GM23338 (cell line): ENCODE measurements at places on chromosomes 12 and 14. TPM values are rescaled to one million over a fixed set of nuclear protein-coding genes. Genes with fewer than 3 reads are reported as not detected.

GRCh38 chr12:43226151-43226550 is 325.9 kb downstream of the ADAMTS20 start:
- no peak for DNase-seq

GRCh38 chr14:52248057-52248456 is 19.4 kb upstream of the PTGDR start:
- no peak for DNase-seq

DNA sequence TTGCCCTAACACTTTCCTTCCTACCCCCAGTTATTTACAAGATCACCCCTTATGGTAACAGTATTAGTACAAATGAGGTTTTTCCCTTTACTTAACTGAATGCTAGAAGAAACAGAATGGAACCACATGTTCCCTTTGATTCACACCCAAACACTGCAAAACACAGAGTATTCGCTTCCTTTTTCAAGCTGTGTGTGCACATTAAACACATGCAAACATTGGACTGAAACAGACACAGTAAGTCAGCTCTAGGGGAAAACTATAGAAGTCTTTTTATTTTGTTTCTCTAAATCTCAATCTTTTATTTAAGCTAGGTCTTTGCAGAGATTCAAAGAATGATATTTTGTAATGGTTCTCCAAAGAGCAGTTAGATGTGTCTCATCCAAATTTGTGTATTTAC is 728.5 kb downstream of the DIO2 start:
- DNase-seq: no peak

DNA sequence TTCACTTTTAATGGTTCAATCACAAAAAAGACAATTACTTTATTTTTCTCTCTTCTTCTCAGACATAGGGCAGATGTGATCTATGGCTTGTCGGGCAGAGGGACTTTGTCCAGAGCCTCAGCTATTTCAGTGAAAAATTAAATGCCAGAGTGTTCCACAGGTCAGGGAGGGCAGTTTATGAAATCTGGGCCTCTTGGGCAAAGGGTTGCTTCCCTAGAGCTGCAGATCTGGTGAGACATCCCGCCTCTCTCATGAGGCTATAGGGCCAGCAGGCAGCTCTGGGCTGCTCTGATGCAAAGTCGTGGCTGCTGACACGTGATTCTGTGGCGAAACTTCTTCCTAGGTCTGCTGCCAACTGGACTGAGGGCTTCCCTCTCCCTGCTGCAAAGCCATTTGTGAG is 6.0 kb downstream of the CLMN start:
- DNase-seq: no peak

DNA sequence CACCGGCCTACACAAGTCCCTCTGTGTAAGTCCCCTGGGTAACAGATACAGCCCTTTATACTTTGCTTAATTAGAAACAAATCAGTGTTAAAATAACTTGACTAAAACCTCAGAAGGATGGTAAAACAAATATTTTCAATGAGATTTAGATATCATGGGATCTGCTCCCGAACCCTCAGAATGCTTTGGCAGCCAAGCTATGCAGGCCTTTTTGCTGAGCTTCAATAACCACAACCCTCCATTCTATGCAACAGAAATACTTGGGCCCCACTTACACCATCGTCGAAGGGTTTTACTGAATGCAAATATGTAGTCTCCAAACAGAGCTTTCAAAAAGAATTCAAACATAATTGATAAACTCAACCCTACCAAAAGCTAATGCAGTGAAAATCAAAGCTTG is 29.3 kb upstream of the PITPNM2 start:
- DNase-seq: no peak

OR4E2 gene
- not detected in 2 replicates for total RNA-seq

GRCh38 chr12:119177724-119178380 is 879 bp upstream of the HSPB8 start:
- DNase-seq: no peak

GRCh38 chr12:121750507-121750955 is 38.0 kb downstream of the TMEM120B start:
- no peak for DNase-seq

GRCh38 chr14:97058074-97058467 is 260.9 kb downstream of the VRK1 start:
- DNase-seq: no peak

DNA sequence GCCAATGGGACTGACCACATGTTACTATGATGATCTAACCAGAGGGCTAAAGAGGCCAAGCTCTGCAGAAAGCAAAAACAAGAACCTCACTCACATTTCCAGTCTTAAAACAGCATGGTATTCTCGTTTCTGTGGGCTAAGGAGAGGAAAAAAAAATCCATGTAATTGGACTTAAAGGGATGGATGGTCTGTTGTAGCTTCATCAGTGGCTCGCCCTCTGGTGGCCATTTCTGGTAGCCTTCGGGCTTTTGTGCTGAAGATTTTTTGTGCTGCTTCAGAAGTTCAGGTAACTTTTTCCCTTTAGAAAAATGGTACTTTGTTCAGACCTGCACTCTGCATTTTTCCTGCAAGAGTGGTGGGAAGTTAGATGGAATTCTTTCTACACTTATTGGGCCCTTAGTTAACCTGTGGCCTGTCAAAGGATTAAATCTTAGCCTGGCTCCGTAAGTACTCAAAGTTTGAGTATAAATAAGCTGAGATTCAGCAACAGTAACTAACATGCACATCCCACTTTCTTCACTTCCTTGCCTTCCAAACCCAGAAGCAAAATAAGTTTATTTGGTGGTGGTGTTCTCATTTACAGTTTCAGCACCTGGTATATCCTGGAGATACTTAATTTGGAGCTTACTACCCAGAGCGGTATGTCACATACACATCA is 22.3 kb downstream of the DCAF4 start:
- peak; percentile 78 for DNase-seq

GRCh38 chr12:116880817-116881324 is 370 bp downstream of the HRK start:
- DNase-seq: peak; percentile 81

GRCh38 chr14:94427016-94427613 is 25.5 kb downstream of the SERPINA11 start:
- DNase-seq: no peak

DNA sequence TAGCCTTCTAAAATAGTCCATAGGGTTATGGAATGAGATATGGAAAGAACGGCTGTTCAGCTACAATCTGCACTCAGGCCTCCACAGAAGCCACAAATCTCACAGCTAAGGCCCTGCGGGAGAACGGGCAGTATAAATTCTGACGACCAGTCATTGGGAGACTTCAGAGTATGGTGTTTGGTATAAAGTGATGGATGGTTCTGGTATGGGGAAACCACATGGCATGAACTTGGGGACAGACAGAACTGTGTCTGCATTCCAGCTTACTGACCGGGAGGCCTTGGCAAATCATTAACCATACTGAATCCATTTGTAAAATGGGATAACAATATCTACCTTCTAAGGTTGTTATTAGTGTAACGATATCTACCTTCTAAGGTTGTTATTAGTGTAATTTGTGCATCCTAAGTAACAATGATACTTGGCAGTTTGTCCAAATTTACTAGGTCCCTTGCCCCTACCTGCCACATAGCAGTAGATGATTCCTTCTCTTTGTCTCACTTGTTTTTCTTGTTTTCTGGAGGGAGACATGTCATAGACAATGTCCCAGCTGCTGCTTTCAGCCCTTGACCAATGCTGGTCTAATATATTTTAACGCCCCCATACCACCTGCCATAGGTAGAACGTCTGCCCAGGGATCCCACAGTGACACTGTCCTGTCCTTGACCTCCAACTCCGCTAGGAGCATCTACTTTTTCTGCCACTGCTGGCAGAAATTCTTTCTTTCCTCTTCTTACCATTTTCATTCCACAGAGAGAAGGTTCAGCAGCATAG is 6.8 kb downstream of the CDKL1 start:
- no peak for DNase-seq

GRCh38 chr14:60317609-60318008 is 68.6 kb downstream of the PPM1A start:
- DNase-seq: peak; percentile 91

DNA sequence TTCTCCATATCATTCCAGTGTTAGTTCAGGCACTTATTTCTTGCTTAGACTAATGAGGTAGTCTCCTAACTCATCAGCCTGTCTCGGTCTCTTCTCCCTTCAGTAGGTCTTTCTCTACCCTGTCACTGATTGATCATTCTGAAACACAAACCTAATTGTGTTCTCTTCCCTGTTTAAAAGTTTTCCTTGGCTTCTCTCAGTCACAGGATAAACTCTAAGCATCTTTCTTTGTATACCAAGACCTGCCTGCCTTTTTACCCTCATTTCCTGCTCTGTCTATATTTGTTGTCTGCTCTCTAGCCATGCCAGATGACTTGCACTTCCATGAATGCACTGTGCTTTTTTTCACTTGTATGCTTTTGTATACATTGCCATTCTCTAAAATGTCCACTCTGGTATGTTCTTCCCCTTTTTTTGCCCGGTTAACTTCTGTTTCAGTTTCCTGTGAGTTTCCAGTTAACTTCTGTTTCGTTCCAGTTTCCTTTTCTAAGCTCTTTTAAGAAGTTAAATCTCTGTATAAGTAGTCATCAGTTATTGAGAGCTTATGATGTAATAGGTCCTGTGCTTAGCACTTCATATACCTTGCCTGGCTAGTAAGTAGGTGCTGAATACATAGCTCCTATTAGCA is 12.8 kb downstream of the DIP2B start:
- no peak for DNase-seq

- no peak for DNase-seq
Measured at GRCh38 chr12:2163177-2163941, 110.6 kb downstream of the CACNA1C start.

GRCh38 chr14:67567654-67568053 is 32.4 kb downstream of the PIGH start:
- DNase-seq: no peak

DNA sequence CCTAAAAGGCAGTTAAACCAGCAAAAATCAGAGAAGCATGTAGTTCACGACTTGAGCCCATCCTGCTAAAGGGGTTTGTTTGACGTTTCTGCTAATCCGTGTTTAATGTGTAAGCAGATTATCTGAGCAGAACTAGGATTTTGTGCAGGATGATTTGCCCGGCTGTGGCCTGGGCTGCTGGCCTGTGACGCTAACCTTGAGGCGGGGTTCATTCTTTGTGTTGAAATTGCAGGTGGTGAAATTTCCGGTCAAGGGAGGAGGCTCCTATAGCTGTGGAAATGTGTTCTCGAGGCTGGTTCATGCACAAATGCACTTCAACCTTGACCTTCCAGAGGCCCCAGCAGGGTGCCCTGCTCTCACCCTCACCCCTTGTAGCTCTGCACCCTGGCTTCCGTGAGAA is 63.7 kb downstream of the SLC24A4 start:
- DNase-seq: no peak

DNA sequence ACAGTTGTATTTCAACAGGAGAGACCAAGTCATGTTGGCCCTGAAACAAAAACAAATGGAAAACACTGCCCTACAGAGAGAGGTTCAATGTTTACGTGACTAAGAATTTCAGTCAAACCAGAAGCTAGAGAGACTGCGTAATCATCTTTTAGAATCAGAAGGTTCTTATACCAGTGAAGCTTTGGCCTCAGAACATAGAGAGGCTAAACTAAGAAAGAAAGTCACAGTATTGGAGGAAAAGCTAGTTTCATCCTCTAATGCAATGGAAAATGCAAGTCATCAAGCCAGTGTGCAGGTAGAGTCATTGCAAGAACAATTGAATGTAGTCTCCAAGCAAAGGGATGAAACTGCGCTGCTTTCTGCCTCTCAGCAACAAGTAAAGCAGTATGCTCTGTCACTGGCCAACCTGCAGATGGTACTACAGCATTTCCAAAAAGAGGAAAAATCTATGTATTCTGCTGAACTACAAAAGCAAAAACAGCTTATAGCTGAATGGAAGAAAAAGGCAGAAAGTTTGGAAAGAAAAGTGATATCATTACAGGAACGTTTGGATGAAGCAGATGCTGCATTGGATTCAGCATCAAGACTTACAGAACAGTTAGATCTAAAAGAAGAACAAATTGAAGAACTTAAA is 32.5 kb upstream of the NUAK1 start:
- no peak for DNase-seq

FAM90A1 gene
- 0.14 TPM in 1 of 2 replicates, not detected in the other for total RNA-seq

DNA sequence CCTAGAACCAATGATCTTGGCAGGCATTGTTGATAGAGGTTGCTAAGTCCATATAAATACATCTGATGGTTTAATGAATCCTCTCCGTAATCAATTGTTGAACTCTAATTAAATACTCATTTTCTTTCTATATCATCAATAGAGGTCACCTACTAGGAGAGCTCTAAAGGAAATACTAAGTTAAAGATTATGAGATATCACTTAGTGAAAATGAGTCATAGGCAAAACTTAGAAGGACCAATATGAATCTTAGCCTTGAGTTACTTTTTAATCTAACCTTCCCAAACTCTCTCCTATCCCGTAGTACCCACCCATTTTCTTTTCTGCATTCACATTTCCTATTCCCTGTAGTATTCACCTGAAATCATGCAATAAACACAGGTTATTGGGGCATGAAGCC is 50.2 kb downstream of the MBIP start:
- DNase-seq: no peak

DNA sequence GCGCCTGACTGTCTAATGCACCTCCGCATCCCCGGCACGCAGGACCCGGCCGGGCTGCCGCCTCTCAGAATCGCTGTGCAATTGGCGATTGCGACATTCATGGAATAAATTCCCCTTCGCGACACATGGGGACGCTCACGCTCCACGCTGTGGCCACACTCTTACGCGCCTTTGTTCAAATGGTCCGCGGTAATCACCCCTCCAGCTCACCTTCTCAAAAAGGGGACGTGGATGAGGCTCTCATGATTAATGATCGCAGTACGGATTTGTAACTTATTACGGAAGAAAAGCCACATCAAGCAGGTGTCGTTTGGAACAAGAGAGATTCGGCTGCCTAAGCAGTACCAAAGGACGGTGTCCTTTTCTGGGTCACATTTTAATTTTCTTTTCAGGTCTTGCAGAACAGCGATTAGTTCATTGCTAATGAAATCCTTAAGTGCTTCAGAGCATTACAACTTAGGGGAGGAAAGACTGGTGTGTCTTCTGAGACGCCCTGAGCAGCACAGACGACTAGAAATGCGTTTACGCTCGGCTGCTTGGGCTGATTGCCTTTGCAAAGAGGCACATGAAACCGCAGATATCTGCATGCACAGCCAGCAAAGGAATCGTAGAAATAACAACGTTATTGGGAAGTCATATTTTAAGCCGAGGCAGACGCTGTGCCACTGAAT is 37.3 kb upstream of the ADGRD1 start:
- peak; percentile 85 for DNase-seq

HCFC2 gene
- 0.54 and 1.9 TPM in 2 replicates for total RNA-seq

GRCh38 chr12:9969673-9970072 is 1.5 kb upstream of the CLEC12A start:
- no peak for DNase-seq
